ENCODE measurements at places on chromosomes 11 and 22. TPM values are rescaled to one million over a fixed set of nuclear protein-coding genes. Genes with fewer than 3 reads are reported as not detected.

The TRIM6 gene
- 0.31 TPM for total RNA-seq

The TYMP gene
- total RNA-seq = 234 TPM

The SYT9 gene
- total RNA-seq = not detected

DNA sequence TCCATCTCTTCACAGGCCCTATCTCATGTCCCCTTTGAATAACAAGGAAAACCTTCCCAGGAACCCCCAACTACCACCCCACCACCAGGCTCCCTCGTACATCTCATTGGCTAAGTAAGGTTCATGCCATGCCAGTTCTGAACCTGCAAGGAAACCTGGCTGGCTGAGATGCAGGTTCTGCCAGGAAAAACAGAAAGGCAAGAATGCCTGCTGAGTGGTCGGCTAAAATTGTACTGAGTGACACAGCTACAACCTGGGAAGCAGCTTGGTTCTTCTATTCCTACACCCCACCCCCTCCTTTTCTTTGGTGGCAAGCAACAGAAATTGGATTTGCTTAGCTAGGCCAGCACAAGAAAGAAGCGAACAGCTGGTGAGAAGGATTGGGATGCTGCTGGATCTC, 36.1 kb upstream of the TSPAN18 start:
- no peaks in the 10 kb centered on the region for H3K36me3 ChIP-seq
- no peaks in the 10 kb centered on the region for H3K4me1 ChIP-seq

- peaks cover 16% of the 10 kb centered on the region for H3K27me3 ChIP-seq
- H3K36me3 ChIP-seq = no peaks in the 10 kb centered on the region
- H3K4me3 ChIP-seq = no peak overlapping the region
- no peak for DNase-seq
- H3K4me1 ChIP-seq = no peaks in the 10 kb centered on the region
Measured at GRCh38 chr11:32466279-32466915, 31.1 kb upstream of the WT1 start.

DNA sequence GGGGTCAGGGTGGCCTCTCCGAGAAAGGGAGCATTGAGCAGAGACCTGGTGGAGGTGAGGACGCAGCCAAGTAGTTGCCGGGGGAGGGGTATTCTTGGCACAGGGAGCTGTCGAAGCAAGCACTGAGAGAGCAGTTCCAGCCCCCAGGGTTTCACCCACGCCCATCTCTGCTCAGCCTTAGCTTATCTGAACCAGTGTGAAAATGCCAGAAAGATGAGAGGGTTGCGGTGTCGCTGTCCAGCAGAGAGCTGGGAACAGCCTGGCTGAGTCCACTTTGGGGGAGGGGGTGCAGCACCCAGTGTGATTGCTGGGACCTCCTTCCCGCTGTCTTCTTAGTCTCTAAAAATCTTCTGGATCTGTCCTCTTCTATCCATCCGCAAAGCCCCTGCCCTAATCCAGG, 123.3 kb upstream of the TBCEL start:
- H3K4me1 ChIP-seq = peaks cover 9% of the 10 kb centered on the region
- DNase-seq = no peak
- peaks cover 3% of the 10 kb centered on the region for H3K27me3 ChIP-seq
- H3K4me3 ChIP-seq = no peak overlapping the region
- no peak overlapping the region for H3K27ac ChIP-seq

DNA sequence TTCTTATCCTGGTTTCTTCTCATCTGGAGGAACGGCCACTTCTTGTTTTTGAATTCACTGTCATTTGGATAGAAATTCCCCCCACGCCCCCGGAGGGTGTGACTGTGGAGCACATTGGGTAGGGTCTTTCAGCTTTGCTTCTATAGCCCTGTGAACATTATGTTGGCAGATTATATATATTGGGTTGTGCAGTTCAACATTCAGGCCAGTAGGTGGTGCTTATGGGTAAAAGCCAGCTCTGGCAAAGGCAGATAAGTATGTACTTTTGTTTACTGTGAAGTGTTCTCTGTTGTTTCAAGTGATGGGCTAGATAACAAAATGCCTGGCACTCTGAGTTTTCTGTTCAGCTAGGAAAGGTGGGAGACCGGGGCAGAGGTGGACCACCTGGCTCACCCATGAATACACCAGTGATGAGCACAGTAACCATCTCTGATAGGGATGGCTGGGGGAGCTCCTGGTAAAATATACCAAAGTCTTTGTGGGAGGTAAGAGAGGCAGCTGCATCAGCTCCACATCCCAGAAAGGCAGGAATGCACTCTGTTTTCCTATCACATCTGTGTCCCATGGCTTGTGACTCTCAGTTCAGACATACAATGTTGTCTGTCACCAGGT, 1348.2 kb upstream of the RAG2 start:
- no peaks in the 10 kb centered on the region for H3K4me1 ChIP-seq
- no peak for DNase-seq
- H3K4me3 ChIP-seq = no peak overlapping the region
- no peaks in the 10 kb centered on the region for H3K27me3 ChIP-seq
- no peak overlapping the region for H3K27ac ChIP-seq

GRCh38 chr11:113202431-113202830, 112.0 kb upstream of the TTC12 start:
- peaks cover 9% of the 10 kb centered on the region for H3K36me3 ChIP-seq
- no peak overlapping the region for H3K4me3 ChIP-seq
- peaks cover 31% of the 10 kb centered on the region for H3K4me1 ChIP-seq
- H3K27me3 ChIP-seq = no peaks in the 10 kb centered on the region
- DNase-seq = no peak
- H3K27ac ChIP-seq = no peak overlapping the region

DNA sequence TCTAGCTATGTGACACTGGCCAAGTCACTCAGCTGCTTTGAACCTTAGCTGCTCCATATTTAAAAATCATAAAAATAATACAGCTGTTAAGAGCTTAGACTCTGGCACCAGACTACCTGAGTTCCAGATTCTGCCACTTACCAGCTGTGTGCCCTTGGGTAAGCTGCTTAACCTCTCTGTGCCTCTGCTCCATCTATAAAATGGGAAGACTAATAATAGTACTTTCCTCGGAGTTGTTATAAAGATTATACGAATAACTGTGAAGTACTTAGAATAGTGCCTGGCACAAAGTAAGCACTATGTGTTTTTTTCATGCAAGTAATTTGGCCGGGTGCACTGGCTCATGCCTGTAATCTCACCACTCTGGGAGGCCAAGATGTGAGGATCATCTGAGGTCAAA, 1.4 kb downstream of the HDHD5 start:
- H3K36me3 ChIP-seq = no peaks in the 10 kb centered on the region
- no peak for DNase-seq
- H3K27ac ChIP-seq = no peak overlapping the region
